ENCODE measurements at places on chromosomes 3 and 15. TPM values are rescaled to one million over a fixed set of nuclear protein-coding genes. Genes with fewer than 3 reads are reported as not detected.

The SHF gene
- 2.5 TPM for total RNA-seq

The ROPN1 gene
- not detected for total RNA-seq

The PRR23C gene
- not detected for total RNA-seq

The GXYLT2 gene
- 16.1 TPM for total RNA-seq

The NPHP3 gene
- 31.5 TPM for total RNA-seq

The LARP6 gene
- 174 TPM for total RNA-seq

The SCN5A gene
- 0.75 TPM for total RNA-seq

The PTH1R gene
- 1.00 TPM for total RNA-seq

The CAMP gene
- not detected for total RNA-seq

The ZNF774 gene
- 1.1 TPM for total RNA-seq

The IQGAP1 gene
- total RNA-seq = 265 TPM

The CHST2 gene
- 13.0 TPM for total RNA-seq

The UBAP1L gene
- 1.3 TPM for total RNA-seq

The RAB27A gene
- 13.8 TPM for total RNA-seq

The PRSS50 gene
- 0.12 TPM for total RNA-seq

The TM4SF4 gene
- not detected for total RNA-seq

The ASB14 gene
- total RNA-seq = under 0.01 TPM

The UTS2B gene
- total RNA-seq = 0.37 TPM

The KCNMB3 gene
- total RNA-seq = 1.5 TPM

The DLL4 gene
- 0.66 TPM for total RNA-seq

The B3GALNT1 gene
- total RNA-seq = 24.2 TPM

The COL8A1 gene
- 62.4 TPM for total RNA-seq

Measured in uterine smooth muscle cell (primary cell).